ENCODE measurements at places on chromosomes 6 and 20. TPM values are rescaled to one million over a fixed set of nuclear protein-coding genes. Genes with fewer than 3 reads are reported as not detected.

Gene CCM2L
- 0.45 TPM for total RNA-seq

Gene SRPK1
- 24.9 TPM for total RNA-seq

Gene SAPCD1
- 3.1 TPM for total RNA-seq

Gene SGK1
- 91.0 TPM for total RNA-seq

Gene CLIC5
- not detected for total RNA-seq

Gene CLPSL2
- 0.53 TPM for total RNA-seq

Gene EMILIN3
- total RNA-seq: 0.73 TPM

Gene PHACTR1
- 0.11 TPM for total RNA-seq

Gene ISM1
- total RNA-seq: 0.12 TPM

Gene SUN5
- total RNA-seq: not detected

Gene NHLRC1
- 1.5 TPM for total RNA-seq

Gene SMLR1
- total RNA-seq: not detected

Gene CEP85L
- total RNA-seq: 1.7 TPM

All from A549 treated with AZD2906 at 1 μM for 4 hours (cell line).